Fibroblast of skin of right quadriceps (primary cell): ENCODE measurements at places on chromosomes 3 and 15.

- no peak for DNase-seq
Observed at GRCh38 chr3:170476291-170476690, 57.6 kb downstream of the CLDN11 start.

GRCh38 chr15:42121682-42122081 lies 27.3 kb upstream of the PLA2G4D start:
- no peak for DNase-seq

GRCh38 chr15:43229977-43230376 lies 9.2 kb upstream of the EPB42 start:
- no peak for DNase-seq

GRCh38 chr3:53768478-53769459 lies 77.5 kb downstream of the CHDH start:
- no peak for DNase-seq

DNA sequence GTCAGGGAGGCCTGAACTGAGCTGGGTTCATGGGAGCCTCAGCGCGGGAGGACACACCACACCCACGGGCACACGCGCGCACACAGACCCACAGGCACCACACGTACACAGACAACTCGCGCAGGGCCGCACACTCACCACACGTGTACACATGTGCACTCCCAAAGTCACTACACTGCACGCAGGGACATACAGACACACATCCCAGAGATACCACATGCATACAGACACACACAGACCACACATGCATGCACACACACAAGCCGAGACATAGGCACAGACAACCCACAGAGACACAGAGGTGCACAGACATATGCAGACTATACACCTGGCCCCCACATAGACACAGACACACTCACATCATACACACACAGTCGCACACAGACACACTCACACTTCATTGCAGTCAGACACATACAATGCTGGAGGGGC lies 1.1 kb upstream of the MGLL start:
- DNase-seq: no peak

DNA sequence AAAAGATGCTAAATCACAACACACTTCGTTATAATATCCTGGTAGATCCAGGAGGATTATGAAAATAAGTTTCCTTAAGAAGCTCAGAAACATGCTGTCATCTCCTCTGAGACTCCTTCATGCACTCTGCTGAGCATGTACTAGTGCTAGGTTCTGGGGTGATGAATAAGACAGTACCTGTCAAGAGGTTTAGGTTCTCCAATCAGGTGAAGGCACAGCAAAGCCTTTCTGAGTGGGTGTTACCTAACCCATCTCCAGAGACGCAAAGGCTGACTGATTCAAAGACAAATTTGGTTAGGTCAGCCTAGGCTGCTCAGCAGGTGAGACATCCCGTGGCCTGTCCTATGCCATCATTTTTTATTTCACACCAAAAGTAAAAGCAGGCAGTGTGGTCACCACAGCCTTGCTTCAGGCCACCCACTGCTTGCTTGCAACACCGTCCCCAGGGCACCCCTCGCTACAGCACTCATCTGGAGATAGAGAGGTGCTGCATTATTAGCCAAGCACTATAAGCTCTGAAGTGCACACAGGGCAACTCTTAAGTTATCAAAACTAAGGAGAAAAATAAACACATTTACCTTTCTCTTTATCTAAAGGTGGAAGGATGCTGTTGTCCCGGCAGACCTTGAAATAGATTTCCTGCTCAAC lies 117.2 kb downstream of the TJP1 start:
- no peak for DNase-seq

- no peak for DNase-seq
Observed at GRCh38 chr3:38725726-38726419, 76.4 kb upstream of the SCN5A start.

DNA sequence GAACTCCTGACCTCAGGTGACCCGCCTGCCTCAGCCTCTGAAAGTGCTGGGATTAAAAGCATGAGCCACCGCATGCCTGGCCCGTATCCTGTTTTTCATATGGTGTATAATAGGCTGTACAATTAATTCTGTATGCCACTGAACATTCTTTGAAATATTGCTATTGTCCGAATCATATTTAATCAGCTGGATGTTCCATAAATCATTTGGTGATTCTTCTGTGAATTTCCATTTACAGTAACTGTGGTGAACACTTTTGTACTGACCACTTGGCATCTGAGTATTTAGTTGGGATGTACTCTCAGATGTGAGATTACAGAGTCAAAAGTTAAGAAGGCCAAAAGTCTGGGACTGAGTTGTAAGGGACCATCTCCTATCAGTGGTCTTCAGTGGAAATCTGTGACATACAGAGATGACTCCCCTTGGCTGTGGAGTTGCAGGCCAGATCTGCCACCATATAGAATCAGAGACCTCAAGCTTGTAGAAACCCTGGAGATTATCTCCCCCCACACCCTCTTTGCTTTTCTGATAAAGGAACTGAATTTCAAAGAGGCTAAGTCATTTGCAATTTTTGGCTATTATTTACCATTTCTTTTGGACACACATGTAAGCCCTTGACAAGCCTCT lies 25.7 kb upstream of the DYNC1LI1 start:
- no peak for DNase-seq

GRCh38 chr15:28899061-28899738 lies 13.4 kb downstream of the APBA2 start:
- DNase-seq: no peak

- no peak for DNase-seq
Observed at GRCh38 chr3:119652306-119653033, 7.9 kb downstream of the POPDC2 start.

DNA sequence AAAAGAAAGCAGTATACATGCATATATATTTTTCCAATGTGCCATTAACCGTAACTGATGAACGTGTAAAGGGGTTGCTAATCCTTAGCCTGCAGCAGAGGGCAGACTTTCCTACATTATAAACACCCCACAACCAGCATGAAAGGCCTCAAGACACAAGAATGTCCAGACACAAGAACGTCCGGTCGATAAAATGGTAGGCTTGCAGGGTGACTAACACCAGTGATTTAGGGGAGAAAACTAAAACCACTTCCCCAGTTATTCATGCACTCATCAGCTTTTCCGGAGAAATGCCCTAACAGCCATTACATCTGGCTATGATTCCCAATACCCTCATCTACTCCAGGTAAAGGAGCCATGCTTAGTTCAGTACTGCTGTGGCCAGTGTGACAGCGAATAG lies 57.4 kb downstream of the LRTM1 start:
- peak; percentile 98 for DNase-seq

DNA sequence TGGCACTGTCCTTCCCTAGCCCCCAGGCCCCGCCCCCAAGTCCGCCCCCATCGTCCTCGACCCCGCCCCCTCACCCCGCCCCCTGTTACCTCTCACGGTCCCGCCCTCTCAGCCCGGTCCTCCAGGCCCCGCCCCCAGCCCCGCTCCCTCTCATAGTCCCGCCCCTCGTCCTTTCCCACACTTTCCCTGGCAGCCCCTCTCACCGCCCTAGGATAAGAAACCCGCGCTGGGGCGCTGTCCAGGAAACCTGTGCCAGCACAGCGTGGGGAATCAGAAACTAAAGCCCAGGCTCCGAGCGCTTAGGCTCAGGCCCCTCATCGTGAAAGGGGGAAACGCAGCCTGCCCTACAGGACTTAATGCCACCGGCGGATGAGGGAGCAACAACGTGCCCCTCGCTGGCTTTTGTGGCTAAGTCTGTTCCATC lies 20.9 kb downstream of the TRPM1 start:
- DNase-seq: no peak

DNA sequence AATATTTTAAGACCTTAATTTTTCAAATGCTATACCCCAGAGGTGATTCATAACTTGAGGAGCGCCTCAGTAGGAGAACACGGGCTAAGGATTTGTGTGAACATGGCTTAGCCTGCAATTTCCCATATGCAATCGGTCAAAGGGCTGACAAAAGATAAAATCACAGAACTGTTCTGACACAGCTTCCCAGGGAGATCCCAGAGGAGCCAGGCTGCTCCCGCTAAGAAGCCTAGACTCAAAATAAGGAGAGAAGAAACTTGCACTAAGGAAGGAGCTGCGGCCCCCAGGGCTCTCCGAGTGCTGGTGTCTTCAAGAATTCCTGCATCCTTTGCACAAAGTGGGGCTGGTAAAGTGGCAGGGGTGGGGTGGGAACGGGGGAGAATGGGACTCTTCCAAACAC lies 106.3 kb upstream of the DLG1 start:
- no peak for DNase-seq
